Activated naive CD4-positive, alpha-beta T cell treated with anti-CD3 and anti-CD28 coated beads for 36 hours (primary cell): ENCODE measurements at places on chromosomes 3 and 15. TPM values are rescaled to one million over a fixed set of nuclear protein-coding genes. Genes with fewer than 3 reads are reported as not detected.

TMEM108 gene
- total RNA-seq, result not detected

CADM2 gene
- not detected for total RNA-seq

IL20RB gene
- total RNA-seq, result 0.59 TPM

RLBP1 gene
- not detected for total RNA-seq

SCN11A gene
- 0.05 TPM for total RNA-seq

POLQ gene
- total RNA-seq, result 20.8 TPM

- no peaks in the 10 kb centered on the region for H3K36me3 ChIP-seq
- H3K27me3 ChIP-seq, result peaks cover 4% of the 10 kb centered on the region
- no peak overlapping the region for H3K4me3 ChIP-seq
- no peaks in the 10 kb centered on the region for H3K4me1 ChIP-seq
Observed at GRCh38 chr3:118626453-118626852, 408.2 kb downstream of the IGSF11 start.

DNA sequence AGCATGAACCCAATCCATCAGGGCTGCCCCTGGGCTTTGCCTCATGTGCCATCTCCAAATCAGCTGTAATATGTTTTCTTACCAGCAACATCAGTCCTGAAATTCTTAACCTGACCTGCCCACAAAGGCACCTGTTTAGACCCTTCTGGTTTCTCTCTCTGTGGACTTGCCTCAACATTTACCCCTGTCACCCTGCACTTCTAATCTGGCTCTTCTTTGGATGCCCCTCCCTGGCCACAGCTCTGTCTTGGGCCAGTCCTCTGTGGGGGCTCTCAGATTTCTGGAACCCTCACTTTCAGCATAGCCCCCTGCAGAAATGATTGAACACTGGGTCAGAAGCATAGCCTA, 168.7 kb upstream of the STAC start:
- H3K4me1 ChIP-seq, result no peaks in the 10 kb centered on the region
- no peaks in the 10 kb centered on the region for H3K27me3 ChIP-seq
- DNase-seq, result no peak
- no peaks in the 10 kb centered on the region for H3K36me3 ChIP-seq
- H3K27ac ChIP-seq, result no peak overlapping the region
- no peak overlapping the region for H3K4me3 ChIP-seq

DNA sequence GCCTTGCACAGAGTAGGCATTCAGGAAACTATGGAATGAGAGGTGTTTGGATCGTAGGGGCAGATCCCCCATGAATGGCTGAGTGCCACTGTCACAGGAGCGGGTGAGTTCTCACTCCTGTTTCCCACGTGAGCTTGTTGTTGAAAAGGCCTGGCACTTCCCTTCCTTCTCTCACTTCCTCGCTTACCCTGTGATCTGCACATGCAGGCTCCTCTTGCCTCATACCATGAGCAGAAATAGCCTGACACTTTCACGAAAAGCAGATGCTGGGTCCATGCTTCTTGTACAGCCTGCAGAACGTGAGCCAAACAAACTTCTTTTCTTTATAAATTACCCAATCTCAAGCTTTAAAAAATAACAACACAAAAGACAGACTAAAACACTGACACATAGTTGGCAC, 55.4 kb downstream of the AGBL1 start:
- no peaks in the 10 kb centered on the region for H3K36me3 ChIP-seq
- no peak overlapping the region for H3K4me3 ChIP-seq
- DNase-seq, result no peak
- peaks cover 2% of the 10 kb centered on the region for H3K27me3 ChIP-seq

DNA sequence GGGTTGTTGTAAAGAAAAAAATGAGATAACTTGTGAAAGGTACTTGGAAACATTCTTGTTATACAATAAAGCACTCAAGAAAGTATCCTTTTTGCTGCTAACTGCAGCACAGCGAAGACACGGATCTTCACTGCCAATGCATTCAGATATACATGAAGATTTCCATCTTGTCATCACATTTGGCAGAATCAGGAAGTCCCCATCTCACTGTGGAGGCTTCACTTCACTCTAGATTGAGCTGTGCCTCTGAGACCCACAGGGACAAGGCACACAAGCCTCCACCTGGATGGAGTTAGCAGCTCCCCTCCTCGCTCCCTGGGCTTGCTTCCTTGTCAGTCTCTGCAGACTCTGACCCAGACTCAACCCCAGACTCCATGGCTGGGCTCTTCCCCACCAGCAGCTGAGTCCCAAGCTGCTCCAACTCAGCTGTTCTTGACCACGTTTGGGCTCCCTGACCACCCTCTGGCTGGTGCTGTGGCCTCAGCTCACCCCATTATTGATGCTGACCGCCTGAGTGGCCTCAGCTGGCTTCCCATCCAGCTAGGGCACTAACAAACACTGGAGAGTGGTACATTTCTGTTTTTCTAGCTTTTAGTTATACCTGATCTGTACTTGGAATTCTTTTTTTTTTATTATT, 45.4 kb upstream of the SMAD3 start:
- no peak overlapping the region for H3K4me3 ChIP-seq
- no peak for DNase-seq
- H3K4me1 ChIP-seq, result peaks cover 18% of the 10 kb centered on the region
- H3K27me3 ChIP-seq, result no peaks in the 10 kb centered on the region
- no peak overlapping the region for H3K27ac ChIP-seq

DNA sequence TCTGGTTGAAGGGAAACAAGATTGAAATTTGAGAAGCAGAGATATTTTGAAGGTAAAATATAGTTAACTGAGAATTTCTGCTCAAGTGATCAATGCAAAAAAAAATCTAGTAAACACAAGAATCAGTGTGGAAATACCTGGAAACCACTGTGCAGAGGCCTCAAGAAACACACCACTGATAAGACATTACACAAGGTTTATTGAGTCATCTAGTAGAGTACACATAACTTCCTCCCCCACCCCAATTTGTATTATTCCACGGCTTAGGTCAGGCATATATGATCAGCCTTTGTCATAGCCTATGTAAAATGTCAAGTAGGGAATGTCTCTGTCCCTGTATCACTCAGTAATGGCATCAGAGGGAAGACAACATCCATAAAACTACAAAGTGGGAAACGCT, 447.8 kb upstream of the BCHE start:
- DNase-seq, result no peak
- no peak overlapping the region for H3K27ac ChIP-seq
- no peak overlapping the region for H3K4me3 ChIP-seq
- no peaks in the 10 kb centered on the region for H3K4me1 ChIP-seq

GRCh38 chr3:34073961-34074360, 275.5 kb downstream of the PDCD6IP start:
- no peaks in the 10 kb centered on the region for H3K36me3 ChIP-seq
- no peak overlapping the region for H3K4me3 ChIP-seq
- H3K27me3 ChIP-seq, result no peaks in the 10 kb centered on the region
- H3K4me1 ChIP-seq, result no peaks in the 10 kb centered on the region

DNA sequence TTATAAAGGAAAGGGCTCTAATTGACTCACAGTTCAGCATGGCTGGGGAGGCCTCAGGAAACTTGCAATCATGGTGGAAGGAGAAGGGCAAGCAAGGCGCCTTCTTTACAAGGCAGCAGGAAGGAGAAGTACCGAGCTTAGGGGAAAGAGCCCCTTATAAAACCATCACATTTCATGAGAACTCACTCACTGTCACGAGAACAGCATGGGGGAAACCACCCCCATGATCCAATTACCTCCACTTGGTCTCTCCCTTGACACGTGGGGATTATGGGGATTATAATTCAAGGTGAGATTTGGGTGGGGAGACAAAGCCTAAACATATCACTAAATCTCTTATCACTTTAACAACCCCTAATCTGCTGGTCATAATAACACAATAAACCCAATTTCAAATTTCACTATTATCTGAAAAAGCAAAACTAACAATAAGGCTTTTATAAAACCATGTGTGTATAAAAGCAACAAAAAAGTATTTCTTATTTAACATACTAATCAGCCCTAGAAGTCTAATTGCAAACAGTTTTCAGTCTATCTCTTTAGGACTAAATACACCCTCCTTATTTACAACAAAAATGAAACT, 43.2 kb downstream of the SCAPER start:
- H3K36me3 ChIP-seq, result peaks cover 5% of the 10 kb centered on the region
- no peak for DNase-seq
- H3K4me3 ChIP-seq, result no peak overlapping the region
- H3K27me3 ChIP-seq, result no peaks in the 10 kb centered on the region
- H3K27ac ChIP-seq, result no peak overlapping the region

DNA sequence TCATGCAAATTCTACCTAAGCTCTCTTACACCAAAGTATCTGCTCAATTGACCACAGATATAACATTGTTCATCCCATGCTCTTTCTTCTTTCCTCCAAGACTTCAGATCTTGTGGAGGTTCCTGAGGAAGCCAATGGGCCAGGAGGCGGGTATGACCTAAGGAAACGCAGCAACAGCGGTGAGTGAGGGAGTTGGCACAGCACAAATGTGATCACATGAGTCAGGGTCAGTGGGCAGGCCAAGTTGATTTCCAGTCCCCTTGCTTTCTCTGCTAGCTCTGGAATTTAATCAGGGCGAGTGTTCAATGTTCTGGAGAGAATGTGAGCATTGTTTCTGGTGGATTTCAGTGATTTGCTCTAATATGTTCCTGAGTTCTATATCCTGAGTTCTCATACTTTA, 112.7 kb downstream of the STAC start:
- H3K4me3 ChIP-seq, result no peak overlapping the region
- H3K36me3 ChIP-seq, result no peaks in the 10 kb centered on the region
- no peak for DNase-seq

DNA sequence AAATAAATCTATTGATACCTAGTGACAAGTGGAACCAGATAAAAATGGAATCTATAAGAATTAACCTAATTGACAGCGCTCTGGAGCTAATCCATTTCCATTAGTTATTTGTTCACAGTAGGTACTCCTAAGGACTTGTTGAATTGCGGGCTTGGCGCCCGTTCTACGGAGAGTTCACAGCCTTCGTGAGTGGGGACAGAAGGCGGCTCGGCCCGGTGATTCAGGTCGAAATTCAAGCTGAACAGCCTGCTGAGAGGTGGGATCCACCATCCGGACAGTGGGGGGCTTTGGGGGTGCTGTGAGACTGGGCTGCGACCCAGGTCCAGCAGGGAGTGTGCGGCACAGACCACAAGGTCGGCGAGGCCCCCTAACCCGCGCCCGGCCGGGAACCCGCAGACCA, 779 bp upstream of the CTNNB1 start:
- peak overlapping the region; percentile 84 for H3K4me3 ChIP-seq
- H3K36me3 ChIP-seq, result peaks cover 1% of the 10 kb centered on the region
- H3K27ac ChIP-seq, result peak overlapping the region; percentile 81
- DNase-seq, result peak; percentile 16
- peaks cover 21% of the 10 kb centered on the region for H3K4me1 ChIP-seq

GRCh38 chr15:31458596-31459399, 132.2 kb downstream of the KLF13 start:
- H3K27me3 ChIP-seq, result no peaks in the 10 kb centered on the region
- H3K4me3 ChIP-seq, result peak overlapping the region; percentile 57
- H3K27ac ChIP-seq, result peak overlapping the region; percentile 87
- DNase-seq, result peak; percentile 86
- H3K4me1 ChIP-seq, result peaks cover 37% of the 10 kb centered on the region

DNA sequence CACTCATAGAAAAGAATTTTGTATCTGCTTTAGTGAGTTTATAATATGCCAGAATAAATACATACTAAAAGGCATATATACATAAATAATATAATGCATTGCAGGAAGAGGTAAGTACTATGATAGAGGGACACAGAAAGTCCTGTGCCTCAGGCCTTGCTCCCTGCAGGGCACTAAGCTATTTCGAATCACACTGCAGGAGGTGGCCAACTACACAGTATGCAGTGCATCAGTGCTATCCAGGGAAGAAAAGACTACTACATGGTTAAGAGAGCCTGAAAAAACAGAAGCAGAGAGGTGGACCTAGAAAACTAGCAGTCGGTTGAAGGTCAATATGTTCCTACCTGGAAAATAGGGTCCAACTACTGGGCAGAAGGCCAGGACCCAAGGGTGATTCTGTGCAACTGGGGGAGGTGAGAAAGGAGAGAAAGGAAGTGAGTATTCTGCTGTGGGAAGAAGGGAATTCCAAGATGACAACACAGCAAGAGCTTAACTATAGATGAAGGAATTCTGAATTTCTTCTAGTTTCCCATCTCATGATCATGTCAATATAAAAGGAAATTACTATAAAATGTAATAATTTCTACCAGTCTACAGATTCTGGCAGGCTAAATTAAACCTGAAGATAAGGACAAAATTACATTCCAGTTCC, 218.0 kb downstream of the ZBTB20 start:
- H3K27ac ChIP-seq, result no peak overlapping the region
- peaks cover 25% of the 10 kb centered on the region for H3K36me3 ChIP-seq
- H3K4me3 ChIP-seq, result no peak overlapping the region
- H3K4me1 ChIP-seq, result no peaks in the 10 kb centered on the region

DNA sequence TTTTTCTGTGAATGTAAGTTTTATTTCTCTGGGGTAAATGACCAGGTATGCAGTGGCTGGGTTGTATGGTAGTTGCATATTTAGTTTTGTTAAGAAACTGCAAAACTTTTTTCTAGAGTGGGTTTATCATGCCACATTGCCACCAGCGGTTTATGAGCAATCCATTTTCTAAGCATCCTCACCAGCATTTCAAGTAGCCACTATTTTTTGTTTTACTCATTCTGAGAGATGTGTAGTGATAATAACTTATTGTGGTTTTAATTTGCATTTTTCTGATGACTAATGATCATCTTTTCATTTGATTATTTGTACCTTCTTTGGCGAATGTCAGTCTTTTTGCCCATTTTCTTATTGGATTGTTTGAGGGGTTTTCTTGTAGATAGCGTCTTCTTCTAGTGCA, 56.2 kb downstream of the SPRED1 start:
- no peak overlapping the region for H3K27ac ChIP-seq
- no peak overlapping the region for H3K4me3 ChIP-seq
- H3K4me1 ChIP-seq, result peaks cover 5% of the 10 kb centered on the region
- no peak for DNase-seq

DNA sequence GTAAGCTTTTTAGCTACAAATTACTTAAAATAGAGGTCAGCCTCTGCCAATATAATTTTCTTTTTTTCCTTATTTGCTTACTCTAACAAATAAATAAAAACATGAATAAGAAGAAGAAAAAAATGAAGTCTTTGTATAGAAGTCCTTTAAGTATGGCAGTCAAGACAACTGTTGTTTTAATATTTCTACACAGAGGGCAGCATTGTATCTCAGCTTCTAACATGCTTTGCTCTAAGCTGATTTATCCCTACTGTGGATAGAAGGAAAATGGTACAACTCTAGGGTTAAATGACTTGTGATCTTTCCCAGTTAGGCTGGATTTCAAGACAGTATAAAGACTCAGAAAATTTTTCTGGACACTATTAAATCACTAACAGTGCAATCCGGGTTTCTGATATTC, 104.3 kb upstream of the MEIS2 start:
- no peaks in the 10 kb centered on the region for H3K4me1 ChIP-seq
- no peaks in the 10 kb centered on the region for H3K36me3 ChIP-seq
- no peak for DNase-seq
- H3K4me3 ChIP-seq, result no peak overlapping the region

GRCh38 chr15:100158356-100158755, 183.4 kb downstream of the ADAMTS17 start:
- H3K27me3 ChIP-seq, result no peaks in the 10 kb centered on the region
- H3K36me3 ChIP-seq, result no peaks in the 10 kb centered on the region
- H3K27ac ChIP-seq, result no peak overlapping the region
- DNase-seq, result no peak
- no peak overlapping the region for H3K4me3 ChIP-seq

- no peaks in the 10 kb centered on the region for H3K36me3 ChIP-seq
- DNase-seq, result no peak
- H3K27ac ChIP-seq, result no peak overlapping the region
- H3K4me3 ChIP-seq, result no peak overlapping the region
- no peaks in the 10 kb centered on the region for H3K4me1 ChIP-seq
Observed at GRCh38 chr3:193095366-193095765, 145.7 kb upstream of the PLAAT1 start.

GRCh38 chr3:188756241-188756640, 415.5 kb upstream of the TPRG1 start:
- H3K4me3 ChIP-seq, result no peak overlapping the region
- peaks cover 3% of the 10 kb centered on the region for H3K27me3 ChIP-seq
